ENCODE measurements at places on chromosomes 1 and 21. TPM values are rescaled to one million over a fixed set of nuclear protein-coding genes. Genes with fewer than 3 reads are reported as not detected.
A peak's percentile ranks its signal among the peaks of the same experiment; 100 is the strongest.

DNA sequence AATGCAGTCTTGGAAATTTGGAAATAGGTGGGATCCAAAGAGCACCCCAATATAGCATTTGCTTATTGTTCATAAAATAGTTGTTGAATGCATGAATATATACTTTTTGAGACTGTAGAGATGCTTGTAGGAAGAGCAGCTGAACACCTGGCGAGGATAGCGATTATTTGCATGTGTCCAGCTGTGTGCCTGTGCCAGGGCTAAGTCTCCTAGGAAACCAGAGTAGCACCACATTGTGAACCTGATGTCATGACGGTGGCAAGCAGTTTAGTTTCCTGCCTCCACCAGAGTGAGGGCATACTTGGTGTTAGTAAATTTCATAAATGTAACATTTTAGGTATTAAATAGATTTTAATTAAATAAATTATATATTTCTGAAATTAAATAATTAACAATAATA is 37.3 kb upstream of the IRF2BP2 start:
- DNase-seq = no peak

DNA sequence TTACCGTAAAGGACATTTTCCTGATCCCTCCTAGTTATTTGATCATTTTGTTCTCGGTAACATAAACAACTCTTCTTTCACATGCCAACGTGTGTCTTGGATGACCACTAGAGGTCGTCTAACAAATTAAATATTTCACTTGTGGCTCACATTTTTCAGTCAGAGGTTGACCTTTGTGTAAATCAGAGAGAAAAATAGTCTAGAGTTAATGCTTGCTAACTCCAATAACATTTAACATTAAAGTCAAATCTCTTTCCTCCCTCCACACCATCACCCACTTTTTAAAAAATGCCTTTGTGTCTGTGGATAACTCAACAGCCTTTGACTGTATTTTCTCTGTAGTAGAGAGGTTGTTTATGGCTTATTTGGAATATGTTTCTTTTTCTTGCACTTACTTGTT is 220.5 kb upstream of the B3GALT2 start:
- DNase-seq = peak; percentile 12

- DNase-seq = peak; percentile 87
Observed at GRCh38 chr1:6178751-6179563, 1.2 kb downstream of the CHD5 start.

Gene CA6
- total RNA-seq = not detected

DNA sequence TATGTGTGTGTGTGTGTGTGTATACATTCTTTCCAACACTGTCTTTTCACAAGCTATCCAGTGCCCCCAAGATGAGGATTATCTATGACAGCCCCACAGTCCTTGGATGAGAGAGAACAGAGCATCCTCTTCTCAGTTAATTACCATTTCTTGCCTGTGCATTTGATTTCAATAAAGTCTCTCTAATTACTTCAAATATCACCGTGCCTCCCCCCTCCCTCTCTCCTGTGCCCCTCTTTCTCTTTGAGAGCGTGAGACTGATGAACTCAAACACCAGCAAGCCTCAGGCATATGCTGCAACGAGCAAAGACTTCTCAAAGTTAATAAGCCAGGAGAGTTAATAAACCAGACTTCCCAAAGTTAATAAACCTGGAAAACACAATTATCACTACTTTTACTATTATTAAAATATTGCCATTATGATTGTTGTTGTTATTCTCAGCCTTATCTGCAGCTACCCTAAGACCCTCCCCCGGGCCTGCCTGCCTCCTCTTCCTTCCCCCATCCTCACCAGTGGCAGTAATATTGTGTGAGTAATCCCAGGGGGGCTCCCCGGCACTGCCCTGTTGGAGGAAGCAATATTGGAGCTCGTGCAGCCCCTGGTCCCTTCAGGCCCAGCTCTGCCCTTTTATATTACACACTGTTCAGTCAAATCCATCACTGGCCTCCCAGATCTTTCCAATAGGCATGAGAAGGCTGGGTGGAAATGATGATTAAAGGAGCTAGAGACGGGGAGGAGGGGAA is 30.9 kb downstream of the LMX1A start:
- no peak for DNase-seq

Gene LEPR
- total RNA-seq = 7.0 TPM

DNA sequence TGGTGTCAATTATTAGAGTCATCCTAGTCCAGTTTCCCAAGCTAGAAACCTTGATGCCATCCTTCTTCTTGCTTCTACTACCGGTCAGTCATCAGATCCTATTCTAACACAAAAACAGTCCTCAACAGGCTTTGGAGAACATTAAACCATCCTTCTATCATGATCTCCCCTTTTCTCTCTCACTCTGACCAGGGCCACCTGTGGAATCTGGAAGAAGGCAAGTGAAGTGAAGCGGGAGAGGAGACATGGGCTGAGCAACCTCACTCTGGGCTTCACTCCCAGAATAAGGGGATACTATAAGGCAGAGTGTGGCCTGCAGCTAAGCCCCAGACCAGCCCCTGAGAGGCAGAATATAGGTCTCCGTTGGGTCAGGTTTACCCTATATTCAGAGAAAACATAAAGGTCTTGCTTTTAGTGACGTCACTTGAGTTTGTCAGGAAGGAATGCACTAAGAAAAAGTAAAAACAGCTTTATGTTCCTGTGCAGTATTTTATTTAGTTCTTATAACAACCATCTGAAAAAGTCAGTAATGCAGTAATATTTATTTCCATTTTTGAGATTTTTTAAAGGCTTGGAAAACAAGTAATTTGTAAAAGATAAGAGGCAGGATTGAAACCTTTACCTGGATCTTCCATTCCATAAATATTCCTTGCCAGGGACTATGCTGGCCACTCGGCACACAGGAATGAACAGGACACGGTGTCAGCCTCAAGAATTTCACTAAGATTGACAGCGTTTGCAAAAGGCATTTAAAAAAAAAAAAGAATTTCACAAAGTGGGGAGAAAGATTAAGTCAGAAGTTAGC is 61.3 kb downstream of the NFASC start:
- no peak for DNase-seq

- DNase-seq = no peak
Observed at GRCh38 chr1:247437551-247438505, 20.1 kb downstream of the OR2B11 start.

DNA sequence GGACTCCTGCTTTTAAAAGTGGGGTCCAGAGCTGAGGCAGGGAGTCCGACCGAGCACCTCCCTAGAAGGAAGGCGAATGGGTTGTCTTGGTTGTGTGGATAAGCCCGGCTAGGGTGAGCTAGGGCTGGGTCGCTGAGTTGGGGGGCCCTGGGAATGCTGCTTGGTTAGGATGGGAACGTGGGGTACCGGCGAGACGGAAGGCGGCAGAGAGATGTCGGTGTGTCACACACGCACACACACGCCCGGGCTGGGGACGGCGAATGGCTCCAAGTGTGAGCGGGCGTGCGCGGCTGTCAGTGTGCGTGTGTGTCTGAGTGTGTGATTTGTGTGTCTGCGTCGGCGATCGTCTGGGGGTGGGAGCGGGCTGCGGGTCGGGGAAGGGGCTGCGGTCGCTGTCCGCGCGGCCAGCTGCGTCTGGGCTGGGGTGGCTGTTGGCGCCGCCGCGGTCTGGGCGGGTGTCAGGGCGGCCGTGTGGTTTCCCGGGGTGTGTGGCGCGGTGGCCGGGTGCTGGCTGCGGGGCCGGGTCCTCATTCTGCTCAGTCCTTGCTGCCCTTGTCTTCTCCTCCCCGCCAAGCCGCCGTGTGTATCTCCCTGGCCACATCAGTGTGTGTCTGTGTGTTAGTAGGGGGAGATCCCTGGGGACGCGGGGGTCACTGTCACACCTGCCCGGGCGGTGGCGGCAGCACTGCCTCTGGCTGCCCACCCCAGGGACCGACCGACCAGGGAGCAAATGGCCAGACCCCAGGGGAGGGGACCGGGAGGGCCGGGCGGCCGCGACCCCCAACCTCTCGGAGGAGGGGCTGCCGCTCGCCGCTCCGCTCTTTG is 1.1 kb downstream of the EFNA3 start:
- DNase-seq = peak; percentile 83

- DNase-seq = peak; percentile 73
Observed at GRCh38 chr1:37765916-37766664, 1.2 kb upstream of the EPHA10 start.

Gene GUCA2A
- total RNA-seq = not detected

DNA sequence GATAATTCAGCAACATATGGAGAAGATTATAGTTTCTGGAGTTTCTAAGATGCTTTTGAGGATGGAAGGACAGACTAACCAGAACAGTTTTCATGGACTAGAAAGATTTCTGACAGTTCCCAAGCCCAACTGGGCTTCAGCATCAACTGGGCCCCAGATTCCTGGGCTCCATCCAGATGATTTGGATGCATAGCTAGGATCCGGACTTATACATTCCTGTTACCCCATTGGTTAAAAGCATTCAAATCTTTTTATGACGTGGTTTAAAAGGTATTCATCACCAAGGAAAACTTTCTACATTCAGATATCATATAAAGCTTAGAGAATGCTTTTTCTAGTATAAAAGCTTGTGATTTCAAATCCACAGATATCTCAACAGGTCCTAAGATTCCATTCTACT is 29.7 kb downstream of the TSHB start:
- no peak for DNase-seq

DNA sequence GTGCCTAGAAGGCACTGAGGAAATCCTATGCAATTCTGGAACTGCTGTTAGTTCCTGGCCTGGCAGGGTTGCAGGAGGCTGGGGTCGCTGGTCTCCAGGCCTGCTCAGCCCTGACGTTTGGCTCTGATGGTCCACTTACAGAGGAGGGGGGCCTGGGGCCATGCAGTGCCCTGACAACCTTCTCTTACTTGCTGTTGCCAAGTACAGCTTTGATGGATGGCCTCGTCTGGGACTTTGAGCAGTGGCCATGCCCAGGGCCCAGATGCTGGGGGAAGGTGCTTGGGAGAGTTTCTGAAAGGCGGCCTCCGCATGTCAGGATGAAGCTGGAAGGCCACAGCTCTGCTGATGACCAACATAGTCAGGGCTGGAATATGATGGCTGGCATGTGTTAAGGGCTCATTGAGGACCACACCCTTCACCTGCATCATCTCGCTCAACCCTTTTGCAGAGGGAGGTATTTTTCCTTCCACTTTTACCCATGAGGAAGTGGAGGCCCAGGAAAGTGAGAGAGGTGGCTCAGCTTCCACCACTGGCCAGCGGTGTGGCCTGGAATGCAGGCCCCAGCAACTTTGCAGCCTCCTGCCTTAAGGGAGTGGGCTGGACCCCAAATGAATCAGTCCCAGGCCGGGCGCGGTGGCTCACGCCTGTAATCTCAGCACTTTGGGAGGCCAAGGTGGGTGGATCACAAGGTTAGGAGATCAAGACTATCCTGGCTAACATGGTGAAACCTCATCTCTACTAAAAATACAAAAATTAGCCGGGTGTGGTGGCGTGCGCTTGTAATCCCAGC is 34.7 kb upstream of the LRRC3 start:
- no peak for DNase-seq

GRCh38 chr1:108505763-108506070 is 54.2 kb upstream of the EEIG2 start:
- DNase-seq = no peak
